ENCODE measurements at places on chromosomes 6 and 20.

GRCh38 chr6:40376113-40376650 is 211.0 kb downstream of the LRFN2 start:
- no peak for DNase-seq

GRCh38 chr6:29723666-29724588 is 693 bp downstream of the HLA-F start:
- DNase-seq = peak; percentile 54

- no peak for DNase-seq
These were observed 268.7 kb downstream of the CD83 start for GRCh38 chr6:14386263-14386662.

GRCh38 chr6:136969433-136969832 is 47.3 kb downstream of the SLC35D3 start:
- DNase-seq = no peak

DNA sequence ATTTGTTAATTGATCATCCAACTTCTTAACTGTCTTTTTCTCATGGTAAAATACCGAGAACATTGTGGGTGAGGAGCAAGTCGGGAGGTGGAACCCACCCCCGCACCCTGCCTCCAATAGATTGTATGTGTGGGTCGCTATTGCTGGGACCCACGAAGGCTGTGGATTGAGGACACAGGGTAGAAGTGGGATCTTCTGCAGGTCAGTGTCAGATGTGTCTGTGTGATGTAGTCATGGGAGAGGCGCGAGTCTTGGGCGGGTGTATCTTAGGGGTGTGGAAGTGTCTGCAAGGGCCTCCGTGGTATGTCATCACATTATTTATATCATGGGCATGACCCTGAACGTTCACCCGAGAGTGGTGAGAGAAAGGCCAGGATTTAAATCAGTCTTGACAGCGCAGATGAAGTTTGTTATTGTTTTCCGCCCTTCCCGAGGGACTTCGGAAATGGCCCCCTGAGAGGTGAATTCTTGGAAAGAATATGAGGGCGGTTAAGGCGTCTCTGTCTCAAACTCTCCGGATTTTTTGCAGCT is 472 bp upstream of the PAQR8 start:
- DNase-seq = no peak

- no peak for DNase-seq
These were observed 332.4 kb downstream of the HACE1 start for GRCh38 chr6:104527311-104527710.

GRCh38 chr6:107330168-107330567 is 129.2 kb downstream of the PDSS2 start:
- no peak for DNase-seq

DNA sequence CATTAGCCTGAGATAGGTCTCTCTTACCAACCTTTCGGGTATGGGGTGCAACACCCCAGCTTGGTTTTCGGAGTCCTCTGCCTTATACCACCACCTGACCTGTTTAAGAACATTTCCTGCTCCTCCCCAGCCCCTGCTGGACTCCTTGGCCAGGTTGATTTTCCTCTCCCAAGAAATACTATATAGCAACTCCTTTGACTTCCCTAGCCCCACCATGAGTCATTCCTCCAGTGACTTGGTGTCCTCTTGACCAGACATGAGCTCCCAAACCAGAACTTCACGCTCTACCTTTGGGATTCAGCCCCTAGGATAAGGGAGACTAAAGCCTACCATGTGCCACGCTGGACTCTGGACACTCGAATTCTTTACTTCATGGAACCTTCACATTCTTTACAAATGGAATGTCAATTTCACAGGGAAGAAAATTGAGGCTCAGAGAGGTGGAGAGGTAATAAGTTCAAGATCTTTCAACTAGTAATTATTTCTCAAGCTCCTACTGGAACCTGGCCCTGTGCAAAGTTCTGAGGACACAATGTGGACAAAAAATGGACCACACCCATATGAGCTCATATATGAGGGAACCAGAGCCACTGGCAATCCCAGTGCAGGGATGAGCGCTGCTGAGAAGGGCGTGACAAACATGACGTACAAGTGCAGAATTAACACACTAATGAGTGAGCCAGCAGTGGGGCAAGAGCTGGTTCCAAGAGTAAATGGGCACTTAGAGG is 48.2 kb downstream of the SIRPA start:
- DNase-seq = no peak

GRCh38 chr6:110590821-110591351 is 114.5 kb upstream of the SLC22A16 start:
- DNase-seq = no peak

DNA sequence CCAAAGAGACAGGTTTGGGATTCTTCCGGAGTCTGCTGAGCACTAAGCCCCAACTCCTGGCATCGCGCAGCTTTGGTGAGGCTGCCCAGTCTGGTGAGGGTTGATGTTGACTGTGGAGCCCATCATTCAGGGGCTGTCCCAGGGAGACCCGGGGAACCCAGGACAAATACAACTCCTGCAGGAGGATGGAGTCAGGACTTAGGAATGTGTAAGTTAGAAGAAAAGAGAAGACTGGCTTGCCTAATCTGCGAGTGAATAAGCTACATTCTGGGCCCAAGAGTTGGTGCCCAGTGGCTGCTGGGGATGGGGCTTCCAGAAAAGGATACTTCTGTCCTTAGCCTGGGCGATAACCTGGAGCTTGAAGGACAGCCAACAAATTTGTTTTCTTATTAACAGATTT is 47.9 kb downstream of the STK35 start:
- DNase-seq = no peak

- DNase-seq = no peak
These were observed 37.7 kb downstream of the FOXO3 start for GRCh38 chr6:108598305-108598863.

GRCh38 chr20:43686820-43687219 is 19.9 kb downstream of the MYBL2 start:
- no peak for DNase-seq

- DNase-seq = no peak
These were observed 84.1 kb downstream of the PRDM1 start for GRCh38 chr6:106170030-106170791.

GRCh38 chr6:106281088-106281487 is 44.5 kb downstream of the ATG5 start:
- DNase-seq = no peak

DNA sequence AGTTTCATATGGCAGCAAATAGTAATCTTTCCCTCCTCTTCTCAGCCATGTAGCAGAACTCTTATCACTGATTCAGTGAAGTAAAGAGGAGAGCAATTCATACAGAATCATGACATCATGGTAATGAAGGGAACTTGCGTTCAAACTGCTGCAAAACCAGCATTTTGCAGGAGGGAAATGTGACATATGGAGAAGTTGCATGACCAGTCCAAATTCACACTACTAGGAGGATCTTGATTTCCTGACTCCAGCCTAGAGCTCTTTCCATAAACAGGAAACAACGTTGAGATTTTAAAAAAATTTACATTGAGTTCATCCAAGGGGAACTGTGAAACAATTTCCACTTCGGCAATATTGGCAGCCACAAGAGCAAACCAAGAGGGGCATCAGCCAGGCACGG is 63.8 kb downstream of the MBOAT1 start:
- no peak for DNase-seq

DNA sequence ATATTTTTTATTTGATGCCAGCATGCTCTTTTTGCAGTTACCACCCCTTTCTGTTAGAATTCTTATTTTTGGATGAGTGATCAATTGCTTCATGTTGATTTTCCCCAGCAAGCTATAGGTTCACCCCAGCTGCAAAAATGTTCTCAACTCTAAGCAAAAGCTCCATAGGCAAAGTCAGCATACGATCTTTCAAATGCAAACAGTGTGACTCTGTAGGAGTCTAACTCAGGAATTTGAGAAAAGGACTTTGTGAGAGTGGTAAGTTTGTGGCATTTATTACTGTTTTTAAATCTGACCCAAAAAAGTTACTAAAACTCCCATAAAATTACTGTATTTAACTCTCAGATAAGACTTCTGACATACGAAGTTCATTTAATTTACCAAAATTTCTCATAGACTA is 134.9 kb upstream of the HSF2 start:
- DNase-seq = no peak

DNA sequence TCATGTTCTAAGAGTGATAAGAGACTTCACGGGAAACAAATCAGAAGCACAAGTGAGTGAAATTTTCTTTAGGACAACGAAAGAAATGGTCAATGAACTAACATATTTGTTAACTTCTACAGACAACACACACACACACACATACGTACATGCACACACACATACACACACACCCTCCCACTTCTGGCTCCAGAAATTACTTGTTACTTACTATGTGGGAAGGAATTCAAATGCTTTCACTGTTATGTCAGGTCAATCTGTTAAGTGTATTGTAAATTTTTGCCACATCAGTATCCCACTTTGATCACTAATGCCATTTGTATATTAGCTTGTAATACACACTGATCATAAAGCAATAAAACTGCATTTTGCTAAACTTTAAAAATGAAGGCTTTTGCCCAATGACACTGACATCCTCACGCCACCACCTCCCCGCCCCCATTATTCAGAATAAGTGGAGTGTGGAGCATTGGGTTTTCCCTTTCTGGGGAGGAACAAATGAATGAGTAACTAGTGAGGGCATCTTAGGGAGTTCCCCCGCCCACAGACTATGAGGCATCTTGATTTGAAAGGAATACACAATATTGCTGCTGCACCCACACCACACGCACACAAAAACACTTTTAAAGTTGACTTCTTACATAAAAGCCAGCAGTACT is 76.2 kb downstream of the ATXN1 start:
- peak; percentile 29 for DNase-seq

GRCh38 chr6:95203153-95203754 is 374.1 kb upstream of the MANEA start:
- DNase-seq = no peak

DNA sequence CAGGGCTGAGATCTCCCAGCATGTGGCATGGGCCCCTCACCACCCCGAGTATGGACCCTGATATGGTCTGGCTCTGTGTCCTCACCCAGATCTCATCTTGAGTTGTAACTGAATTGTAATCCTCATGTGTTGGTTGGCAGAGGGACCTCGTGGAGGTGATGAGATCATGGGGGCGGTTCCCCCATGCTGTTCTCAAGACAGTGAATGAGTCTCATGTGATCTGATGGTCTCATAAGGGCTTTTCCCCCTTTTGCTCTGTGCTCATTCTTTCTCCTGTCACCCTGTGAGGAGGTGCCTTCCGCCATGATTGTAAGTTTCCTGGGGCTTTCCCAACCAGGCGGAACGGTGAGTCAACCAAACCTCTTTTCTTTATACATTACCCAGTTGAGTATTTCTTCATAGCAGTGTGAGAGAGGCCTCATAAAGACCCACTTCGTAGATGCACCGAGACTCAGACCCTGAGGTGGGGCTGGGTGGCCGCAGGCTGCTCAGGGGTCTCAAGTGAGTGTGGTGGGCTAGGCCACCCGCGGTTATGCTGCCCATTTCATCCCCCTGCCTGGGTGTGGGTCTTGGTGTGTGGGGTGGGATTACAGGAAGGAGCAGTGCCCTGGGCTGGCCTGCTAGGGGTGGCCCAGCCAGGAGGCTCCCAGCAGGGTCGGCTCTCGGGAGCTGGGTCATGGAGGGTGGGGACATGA is 26.2 kb upstream of the GATA5 start:
- DNase-seq = peak; percentile 12

DNA sequence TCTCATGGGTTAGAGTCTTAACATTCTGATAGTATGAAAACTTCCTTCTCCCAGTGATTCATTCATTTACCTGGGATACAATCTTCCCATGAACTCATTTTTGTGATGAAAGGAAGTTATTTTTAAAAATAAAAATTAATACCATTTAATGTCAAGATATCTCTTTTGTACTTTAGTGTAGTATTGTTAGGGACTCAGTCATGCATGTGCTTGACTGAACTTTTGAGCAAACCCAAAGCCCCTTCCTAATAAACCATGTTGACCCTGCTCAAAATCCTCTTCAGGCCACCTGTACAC is 52.4 kb downstream of the RNF217 start:
- no peak for DNase-seq
